ENCODE measurements at places on chromosomes 5 and 9. TPM values are rescaled to one million over a fixed set of nuclear protein-coding genes. Genes with fewer than 3 reads are reported as not detected.

The PCDHB15 gene
- 29.5 TPM for total RNA-seq

The PTBP3 gene
- total RNA-seq, result 48.6 TPM

The EIF4E1B gene
- total RNA-seq, result not detected

The MEIKIN gene
- total RNA-seq, result not detected

The BSPRY gene
- total RNA-seq, result not detected

The NUDCD2 gene
- 19.2 TPM for total RNA-seq

The PCDHA1 gene
- total RNA-seq, result 0.69 TPM

The CDC20B gene
- 0.34 TPM for total RNA-seq

The SOX30 gene
- not detected for total RNA-seq

The TLX3 gene
- 161 TPM for total RNA-seq

The SV2C gene
- 17.8 TPM for total RNA-seq

The NUTM2F gene
- not detected for total RNA-seq

The CTXN3 gene
- total RNA-seq, result not detected

The SERINC5 gene
- total RNA-seq, result 15.1 TPM

The GPX8 gene
- 2.7 TPM for total RNA-seq

The KLHL3 gene
- total RNA-seq, result 5.7 TPM

The CSF2 gene
- not detected for total RNA-seq

The UQCRQ gene
- 163 TPM for total RNA-seq

The RAI14 gene
- 259 TPM for total RNA-seq

The TMEM215 gene
- 0.27 TPM for total RNA-seq

The SPATA31D4 gene
- not detected for total RNA-seq

The HABP4 gene
- total RNA-seq, result 21.4 TPM

The RANBP17 gene
- total RNA-seq, result 25.7 TPM

The DELE1 gene
- total RNA-seq, result 108 TPM

The GOLM1 gene
- 95.2 TPM for total RNA-seq

The P4HA2 gene
- total RNA-seq, result 26.6 TPM

The SLC1A3 gene
- total RNA-seq, result 1.6 TPM

The GPRIN1 gene
- 72.3 TPM for total RNA-seq

The SERF1A gene
- total RNA-seq, result 45.4 TPM

The NAIP gene
- 32.5 TPM for total RNA-seq

The TMEM174 gene
- total RNA-seq, result not detected

The MED10 gene
- total RNA-seq, result 28.4 TPM

The EQTN gene
- total RNA-seq, result not detected

The KCNN2 gene
- total RNA-seq, result 2.3 TPM

The LEAP2 gene
- total RNA-seq, result 2.5 TPM

The NMUR2 gene
- total RNA-seq, result not detected

The ADAMTS13 gene
- 27.9 TPM for total RNA-seq

The POLE3 gene
- total RNA-seq, result 22.3 TPM

The PCDH12 gene
- total RNA-seq, result 1.7 TPM

The LCN9 gene
- not detected for total RNA-seq

The GPR151 gene
- total RNA-seq, result not detected

The MSX2 gene
- total RNA-seq, result not detected

The SMU1 gene
- total RNA-seq, result 19.6 TPM

The PCDHB2 gene
- 103 TPM for total RNA-seq

The PPP3R2 gene
- not detected for total RNA-seq

The GM2A gene
- total RNA-seq, result 13.7 TPM

The NR2F1 gene
- total RNA-seq, result 0.37 TPM

The RANBP3L gene
- total RNA-seq, result not detected

The SGCD gene
- 0.20 TPM for total RNA-seq
